Progenitor cell of endocrine pancreas (in vitro differentiated cells): ENCODE measurements at places on chromosomes 5 and 9. TPM values are rescaled to one million over a fixed set of nuclear protein-coding genes. Genes with fewer than 3 reads are reported as not detected.
A peak's percentile ranks its signal among the peaks of the same experiment; 100 is the strongest.

C5orf46 gene
- not detected in 2 replicates for total RNA-seq

DNA sequence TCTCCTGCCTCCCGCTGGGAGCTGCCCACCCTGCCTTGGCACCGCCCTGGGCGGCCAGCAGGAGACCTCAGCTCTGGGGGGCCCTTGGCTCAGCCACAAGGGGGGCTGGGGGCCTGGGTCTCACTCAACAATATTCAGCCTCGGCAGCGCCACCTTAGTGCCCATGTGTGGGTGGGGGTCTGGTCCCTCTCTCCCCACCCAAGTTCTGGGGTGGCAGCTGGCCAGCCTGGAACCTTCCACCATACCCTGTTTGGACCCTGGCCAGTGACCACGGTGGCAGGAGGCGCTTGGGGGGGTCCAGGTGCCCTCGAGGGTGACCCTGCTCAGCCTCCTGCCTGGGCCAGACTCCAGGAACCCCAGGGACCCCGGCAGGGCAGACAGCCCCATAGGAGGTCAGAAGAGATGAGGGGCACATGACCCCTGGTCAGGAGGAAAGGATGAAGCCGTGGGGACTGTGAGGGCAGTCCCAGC, 22.2 kb downstream of the NKD2 start:
- DNase-seq = no peak

DNA sequence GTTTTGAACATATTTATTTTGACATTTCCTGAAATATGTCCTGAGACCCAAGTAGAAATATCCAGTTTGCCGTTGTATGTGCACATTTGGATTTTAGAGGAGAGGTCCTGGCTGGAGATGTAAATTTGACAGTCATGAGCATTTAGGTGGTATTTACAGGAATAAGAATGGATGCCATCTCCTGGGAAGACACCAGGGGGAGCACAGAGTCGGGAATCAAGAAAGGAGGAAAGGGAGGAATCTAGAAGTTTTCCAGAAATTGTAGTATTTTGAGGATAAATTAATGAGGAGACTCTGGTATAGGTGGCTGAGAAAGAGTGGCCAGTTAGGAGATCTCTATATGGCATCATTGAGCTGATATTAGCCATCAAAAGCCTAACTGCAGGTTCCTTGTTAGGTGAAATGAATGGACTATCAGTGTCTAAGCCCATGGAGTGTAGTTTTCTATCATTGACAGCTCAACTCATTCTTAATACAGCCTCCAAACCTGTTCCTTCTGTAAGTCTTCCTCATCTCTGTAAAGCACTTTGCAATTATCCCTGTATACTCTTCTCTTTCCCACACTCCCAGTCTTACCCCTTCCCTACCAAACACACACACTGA, 7.2 kb downstream of the GAPT start:
- peak; percentile 14 for DNase-seq

ITK gene
- not detected in 2 replicates for total RNA-seq

DNA sequence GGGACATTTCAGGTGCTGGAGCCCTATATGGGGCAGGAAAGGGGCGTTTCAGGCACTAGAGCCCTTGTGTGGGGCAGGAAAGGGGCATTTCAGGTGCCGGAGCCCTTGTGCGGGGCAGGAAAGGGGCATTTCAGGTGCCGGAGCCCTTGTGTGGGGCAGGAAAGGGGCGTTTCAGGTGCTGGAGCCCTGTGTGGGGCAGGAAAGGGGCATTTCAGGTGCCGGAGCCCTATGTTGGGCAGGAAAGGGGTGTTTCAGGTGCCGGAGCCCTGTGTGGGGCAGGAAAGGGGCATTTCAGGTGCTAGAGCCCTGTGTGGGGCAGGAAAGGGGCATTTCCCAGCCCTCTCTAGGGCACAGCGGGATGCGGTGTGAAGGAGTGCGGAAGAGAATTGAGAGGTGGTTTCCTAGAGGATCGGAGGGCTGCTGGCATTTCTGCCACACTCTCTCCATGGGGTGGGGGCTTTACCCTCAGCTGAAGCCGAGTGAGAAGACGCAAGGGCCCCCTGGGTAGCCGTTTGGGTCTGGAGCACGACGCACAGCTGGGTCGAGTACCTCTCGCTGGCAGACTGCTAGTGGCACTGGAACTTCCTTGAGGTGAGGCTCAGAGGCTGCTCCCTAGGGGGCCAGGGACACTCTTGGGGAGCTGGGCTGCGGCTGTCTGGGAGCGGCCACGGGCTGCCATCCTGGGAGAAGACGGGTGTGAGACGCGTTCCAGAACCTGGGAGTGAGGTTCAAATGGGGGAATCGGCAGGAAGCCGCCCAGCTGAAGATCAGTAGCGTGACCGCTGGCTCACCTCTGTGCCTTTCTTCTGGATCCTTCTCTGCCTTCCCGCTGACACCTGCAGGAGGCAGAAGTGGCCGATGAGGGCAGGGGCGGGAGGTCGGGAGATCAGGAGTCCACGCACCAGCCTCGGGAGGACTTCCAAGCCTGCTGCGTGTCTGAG, 122.6 kb upstream of the IRX4 start:
- no peak for DNase-seq

GRCh38 chr5:93099902-93100347, 481.1 kb downstream of the NR2F1-AS1 start:
- no peak for DNase-seq

GRCh38 chr9:31388660-31389059, 995.8 kb upstream of the ACO1 start:
- no peak for DNase-seq

- no peak for DNase-seq
These were observed 41.5 kb downstream of the HMCN2 start for GRCh38 chr9:130306823-130307666.

DNA sequence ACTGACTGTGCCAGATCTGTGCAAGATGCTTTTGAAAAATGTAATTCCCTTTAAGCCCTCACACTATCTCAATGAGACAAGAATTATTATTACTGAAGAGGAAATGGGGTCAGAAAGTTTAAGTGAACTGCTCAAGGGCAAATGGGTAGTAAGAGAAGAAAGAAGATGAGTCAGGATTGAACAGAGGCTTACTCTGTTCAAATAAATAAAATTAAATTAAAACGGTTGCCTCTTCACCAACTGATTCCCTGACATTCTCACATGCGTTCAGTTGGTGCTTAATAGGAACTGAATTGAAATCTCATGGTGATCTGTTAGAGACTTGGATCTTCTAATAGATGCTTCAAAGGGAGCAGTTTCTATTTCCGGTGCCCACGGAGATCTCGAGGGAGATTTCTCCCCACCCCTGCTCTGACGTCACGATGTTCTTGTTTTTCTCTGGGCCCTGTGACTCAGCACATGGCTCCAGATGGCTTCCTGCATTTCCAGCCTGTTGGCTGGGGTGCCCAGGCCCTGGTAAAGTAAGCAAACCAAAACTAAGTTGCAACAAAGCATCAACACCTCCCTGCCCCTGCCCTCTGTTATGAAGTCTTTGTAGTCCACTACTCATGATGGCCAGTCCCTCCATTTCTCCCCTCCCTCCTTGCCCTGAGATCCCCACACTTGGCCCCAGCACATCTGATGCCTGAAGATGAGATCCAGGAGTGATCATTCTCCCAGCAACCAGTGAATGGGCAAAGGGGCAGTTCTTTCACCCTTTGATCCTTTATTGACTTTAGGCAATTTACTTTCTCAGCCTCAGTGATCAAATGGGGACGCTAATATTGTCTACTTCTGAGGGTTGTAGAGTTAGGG, 106.1 kb upstream of the CPEB4 start:
- DNase-seq = no peak

DNA sequence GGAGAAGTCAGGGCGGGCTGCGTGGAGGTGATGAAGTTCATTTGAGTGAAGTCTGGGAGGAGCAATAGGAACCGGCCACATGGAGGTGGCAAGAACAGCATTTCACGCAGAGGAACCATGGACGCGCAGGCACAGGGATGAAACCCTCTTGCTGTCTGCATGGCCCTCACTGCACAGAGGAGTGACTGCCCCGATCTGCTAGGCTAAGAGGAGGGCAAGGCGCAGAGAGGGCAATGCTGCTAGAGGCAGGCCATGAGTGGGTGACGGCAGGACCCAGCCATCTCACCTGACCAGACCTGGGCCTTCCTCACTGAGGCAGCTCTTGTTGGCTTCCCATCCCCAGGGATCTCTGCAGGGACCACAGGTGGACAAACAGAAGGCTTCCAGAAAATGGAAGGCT, 90.3 kb downstream of the BARX1 start:
- no peak for DNase-seq

GRCh38 chr5:56632199-56632598, 183.2 kb upstream of the MAP3K1 start:
- DNase-seq = no peak

- DNase-seq = no peak
These were observed 196.2 kb upstream of the CLINT1 start for GRCh38 chr5:158055111-158055501.

COL27A1 gene
- total RNA-seq = 162 and 178 TPM in 2 replicates

GDNF gene
- total RNA-seq = 0.47 and 0.57 TPM in 2 replicates

GRCh38 chr5:14834584-14835550, 36.7 kb downstream of the ANKH start:
- no peak for DNase-seq

DNA sequence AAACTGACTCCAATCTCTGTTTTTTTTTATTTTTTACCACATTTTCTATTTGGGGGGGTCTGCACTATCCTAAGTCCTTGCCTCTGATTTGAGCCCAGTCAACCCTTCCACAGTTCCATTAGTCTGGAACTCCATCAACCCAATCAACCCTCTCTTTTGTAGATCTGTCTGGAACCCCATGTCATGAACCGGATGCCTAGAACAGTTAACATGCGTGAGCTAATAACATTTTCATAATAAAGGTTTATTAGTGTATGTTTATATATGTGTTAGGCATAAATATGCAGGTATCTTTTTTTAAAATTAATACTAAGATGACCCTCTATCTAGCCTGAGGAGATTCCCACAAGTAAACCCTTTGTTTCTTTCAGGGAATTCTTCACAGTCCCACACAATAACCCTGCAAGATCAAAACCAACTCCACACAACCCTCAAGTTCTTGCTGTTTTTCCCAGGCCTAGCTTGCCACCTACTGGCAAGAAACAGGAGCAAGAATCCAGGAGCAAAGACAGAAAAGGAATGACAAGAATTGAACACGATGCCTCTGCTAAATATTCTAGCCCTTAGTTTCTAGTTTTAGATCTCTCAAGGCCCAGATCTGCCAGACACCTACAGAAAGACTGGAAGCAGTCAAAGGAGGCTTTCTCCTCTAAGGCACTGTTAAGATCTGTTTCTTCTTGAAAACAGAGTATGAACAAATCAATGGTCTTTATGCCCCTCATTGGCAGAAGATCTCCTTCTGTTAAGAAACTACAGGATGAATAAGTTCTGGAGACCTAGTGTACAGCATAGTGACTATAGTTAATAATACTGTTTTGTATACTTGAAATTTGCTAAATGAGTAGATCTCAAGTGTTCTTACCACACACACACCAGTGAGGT, 100.4 kb downstream of the TRIM36 start:
- peak; percentile 15 for DNase-seq

- DNase-seq = no peak
These were observed 334.0 kb downstream of the ARHGEF28 start for GRCh38 chr5:73960023-73960422.

CDKN2A gene
- not detected in 2 replicates for total RNA-seq

GRCh38 chr5:179123109-179123426, 62.9 kb downstream of the ZNF354C start:
- no peak for DNase-seq

DNA sequence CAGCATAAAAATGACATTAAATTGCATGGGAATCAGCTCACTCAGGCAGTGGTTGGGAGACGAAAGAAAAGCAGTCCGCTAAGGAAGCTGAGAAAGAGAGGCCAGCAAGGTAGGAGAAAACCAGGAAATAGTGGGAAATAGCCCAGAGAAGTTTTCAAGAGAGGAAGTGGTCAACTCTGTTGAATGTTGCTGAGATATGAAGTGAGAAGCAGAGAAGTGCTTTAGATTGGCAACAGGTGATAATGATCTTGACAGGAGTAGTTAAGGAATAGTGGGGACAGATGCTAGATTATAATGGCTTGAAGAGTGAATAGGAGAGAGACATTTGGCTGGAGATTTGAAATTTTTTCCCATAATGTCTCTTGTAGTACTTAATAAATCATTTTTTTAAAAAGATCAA, 30.8 kb downstream of the CNTRL start:
- DNase-seq = no peak

DNA sequence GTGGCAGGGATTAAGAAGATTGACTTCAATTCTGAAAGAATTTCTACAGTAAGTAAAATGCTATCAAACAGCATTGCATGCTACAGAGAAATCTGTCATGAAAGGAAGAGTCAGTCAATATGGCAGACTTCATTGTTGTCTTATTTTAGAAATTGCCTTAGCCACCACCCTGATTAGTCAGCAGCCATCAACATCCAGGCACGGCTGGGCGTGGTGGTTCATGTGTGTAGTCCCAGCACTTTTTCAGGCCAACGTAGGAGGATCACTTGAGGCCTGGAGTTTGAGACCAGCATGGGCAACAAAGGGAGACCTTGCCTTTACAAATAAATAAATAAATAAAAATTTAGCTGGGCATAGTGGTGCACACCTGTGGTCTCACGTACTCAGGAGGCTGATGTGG, 46.6 kb downstream of the RMI1 start:
- no peak for DNase-seq

PCDHB4 gene
- 4.4 and 4.6 TPM in 2 replicates for total RNA-seq

- no peak for DNase-seq
These were observed 454.5 kb downstream of the HINT1 start for GRCh38 chr5:130710596-130710995.

GRCh38 chr5:94375801-94376200, 242.6 kb downstream of the KIAA0825 start:
- no peak for DNase-seq

- no peak for DNase-seq
These were observed 64.2 kb upstream of the PCSK5 start for GRCh38 chr9:75826314-75826713.

SLC23A1 gene
- 0.20 and 0.48 TPM in 2 replicates for total RNA-seq

GRCh38 chr5:131980696-131981095, 30.8 kb downstream of the ACSL6 start:
- DNase-seq = no peak

DNA sequence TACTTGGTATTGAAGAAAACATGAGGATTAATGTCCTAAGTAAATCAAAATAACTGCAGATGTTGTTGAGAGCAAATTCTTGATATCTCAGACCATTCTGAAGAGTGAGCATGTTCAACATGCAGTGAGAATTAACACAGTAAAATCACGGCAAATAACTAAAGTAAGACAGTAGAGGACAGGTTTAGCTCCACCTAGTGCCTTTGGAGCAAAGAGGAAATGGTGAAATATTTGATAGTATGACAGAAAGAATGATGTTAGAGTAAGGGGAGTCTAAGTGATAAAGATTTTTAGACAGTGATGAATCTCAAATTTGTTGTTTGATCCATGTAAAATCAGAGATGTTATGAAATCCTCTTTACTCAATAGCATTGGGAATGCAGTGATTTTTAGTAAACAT, 424.2 kb downstream of the TMEM161B start:
- DNase-seq = no peak

- no peak for DNase-seq
These were observed 89.6 kb upstream of the SHB start for GRCh38 chr9:38158628-38159027.
